ENCODE measurements at places on chromosomes 5 and 9. TPM values are rescaled to one million over a fixed set of nuclear protein-coding genes. Genes with fewer than 3 reads are reported as not detected.

The CDKN2B gene
- total RNA-seq = 1.9 TPM

The CDH6 gene
- total RNA-seq = 1.5 TPM

The PCDHB8 gene
- 1.1 TPM for total RNA-seq

The CDKN2AIPNL gene
- 32.4 TPM for total RNA-seq

The LCN2 gene
- not detected for total RNA-seq

The PCDHGA9 gene
- 8.4 TPM for total RNA-seq

The OTP gene
- total RNA-seq = not detected

The MARCHF11 gene
- 3.6 TPM for total RNA-seq

The GRIN1 gene
- total RNA-seq = not detected

The HTR1A gene
- not detected for total RNA-seq

The ZNF79 gene
- total RNA-seq = 7.3 TPM

The PHF2 gene
- 21.8 TPM for total RNA-seq

The PCDHGA5 gene
- total RNA-seq = 6.1 TPM

The CYSRT1 gene
- total RNA-seq = 0.52 TPM

The IFNB1 gene
- not detected for total RNA-seq

The INSL4 gene
- total RNA-seq = not detected

The POLR1E gene
- total RNA-seq = 11.3 TPM

The SPINK13 gene
- not detected for total RNA-seq

The OCLN gene
- total RNA-seq = 1.9 TPM

The SLC34A3 gene
- total RNA-seq = not detected

The SPATA31A3 gene
- not detected for total RNA-seq

The SEMA5A gene
- total RNA-seq = 53.9 TPM

The HMCN2 gene
- 2.7 TPM for total RNA-seq

The RGS7BP gene
- total RNA-seq = 1.3 TPM

The EDIL3 gene
- 5.6 TPM for total RNA-seq

The ADGRD2 gene
- total RNA-seq = not detected

The GPR151 gene
- not detected for total RNA-seq

The FAM114A2 gene
- total RNA-seq = 39.0 TPM

The TRPM3 gene
- total RNA-seq = 0.91 TPM

The EIF4E1B gene
- total RNA-seq = not detected

The FRMPD1 gene
- 0.71 TPM for total RNA-seq

The NUTM2F gene
- not detected for total RNA-seq

The CCDC69 gene
- 207 TPM for total RNA-seq

The OBP2B gene
- not detected for total RNA-seq

The SMIM3 gene
- 24.0 TPM for total RNA-seq

The CTXN3 gene
- not detected for total RNA-seq

The ADAM19 gene
- 9.5 TPM for total RNA-seq

The ANKRD20A1 gene
- total RNA-seq = 0.63 TPM

The ASB6 gene
- 13.1 TPM for total RNA-seq

The ZNF366 gene
- total RNA-seq = 5.5 TPM

The TERT gene
- not detected for total RNA-seq

The PCDHGA2 gene
- 13.4 TPM for total RNA-seq

The SMIM33 gene
- total RNA-seq = not detected

The DMXL1 gene
- 22.4 TPM for total RNA-seq

The BNC2 gene
- total RNA-seq = 3.1 TPM

Data from heart left ventricle (tissue), 16 donors.